NCI-H1092 treated with DMSO at 0.1 percent for 48 hours (cell line): ENCODE measurements at places on chromosomes 6 and 20.
A peak's percentile ranks its signal among the peaks of the same experiment; 100 is the strongest.

- no peak for DNase-seq
These were observed 141.3 kb upstream of the MYLIP start for GRCh38 chr6:15987569-15987968.

DNA sequence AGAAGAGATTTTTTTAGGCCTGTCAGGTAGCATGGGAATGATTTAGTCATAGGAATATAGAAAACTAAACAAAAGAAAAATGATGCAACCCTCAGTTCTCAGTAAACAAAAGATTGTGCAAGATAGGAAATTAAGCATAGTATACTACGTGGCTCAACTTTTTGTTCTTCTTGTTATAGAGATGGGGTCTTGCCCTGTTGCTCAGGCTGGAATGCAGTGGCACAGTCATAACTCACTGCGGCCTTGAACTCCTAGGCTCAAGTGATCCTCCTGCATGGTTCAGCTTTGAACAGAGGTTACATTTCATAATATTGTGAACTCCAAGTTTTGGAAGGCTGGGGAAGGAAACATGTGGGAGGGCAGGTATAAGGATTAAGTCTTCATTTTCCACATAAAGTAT is 28.5 kb downstream of the SLX4IP start:
- no peak for DNase-seq

- DNase-seq = no peak
These were observed 33.5 kb upstream of the CD93 start for GRCh38 chr20:23119456-23120216.

DNA sequence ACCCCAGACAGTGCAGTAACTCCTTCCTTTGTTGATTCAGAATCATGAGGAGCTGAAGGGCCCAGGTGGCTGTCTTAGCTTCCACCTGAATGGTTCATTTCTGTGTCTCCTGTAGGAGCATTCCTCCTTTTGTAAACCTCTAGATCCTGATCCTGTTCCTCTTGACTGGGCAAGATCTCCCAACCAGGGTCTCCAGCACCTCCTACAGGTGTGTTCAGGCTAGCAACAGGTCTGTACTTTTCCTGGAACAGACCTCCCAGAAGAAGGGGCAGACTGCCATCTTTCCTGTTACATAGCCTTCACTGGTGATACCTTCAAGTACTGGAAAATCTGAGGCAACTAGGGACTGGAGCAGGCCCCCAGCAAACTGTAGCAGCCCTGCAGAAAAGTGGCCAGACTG is 35.2 kb downstream of the HLA-B start:
- no peak for DNase-seq

DNA sequence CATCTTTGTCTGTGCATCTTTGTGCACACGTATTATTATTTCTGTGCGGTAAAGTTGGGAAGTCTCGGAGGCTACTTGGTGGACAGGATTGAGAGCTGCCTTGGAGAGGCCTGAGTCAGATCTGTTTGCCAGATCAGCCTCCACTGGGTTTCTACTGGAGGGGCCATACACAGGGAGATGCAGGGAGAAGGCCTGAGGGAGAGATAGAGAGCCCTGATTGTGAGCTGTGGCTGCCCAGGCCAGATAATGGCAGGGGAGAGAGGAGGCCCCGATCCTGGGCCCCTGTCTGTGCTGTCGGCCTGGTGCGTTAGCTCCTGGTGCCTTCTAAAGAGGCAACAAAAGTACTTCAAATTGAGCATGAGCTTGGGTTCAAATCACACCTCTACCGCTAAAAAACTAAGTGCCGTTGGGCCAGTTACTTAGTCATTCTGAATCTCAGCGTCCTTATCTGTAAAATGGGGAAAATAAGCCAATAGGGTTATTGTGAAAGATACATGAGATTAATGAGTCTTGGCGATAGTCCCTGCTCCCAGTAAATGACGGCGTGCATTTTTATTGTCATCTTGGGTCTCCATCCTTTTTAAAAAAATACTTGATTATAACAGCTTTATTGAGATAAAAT is 27.6 kb upstream of the ADA start:
- DNase-seq = no peak

GRCh38 chr6:157921685-157922367 is 59.8 kb upstream of the SYNJ2 start:
- no peak for DNase-seq

- no peak for DNase-seq
These were observed 32.5 kb upstream of the NKAIN2 start for GRCh38 chr6:123771126-123771525.

DNA sequence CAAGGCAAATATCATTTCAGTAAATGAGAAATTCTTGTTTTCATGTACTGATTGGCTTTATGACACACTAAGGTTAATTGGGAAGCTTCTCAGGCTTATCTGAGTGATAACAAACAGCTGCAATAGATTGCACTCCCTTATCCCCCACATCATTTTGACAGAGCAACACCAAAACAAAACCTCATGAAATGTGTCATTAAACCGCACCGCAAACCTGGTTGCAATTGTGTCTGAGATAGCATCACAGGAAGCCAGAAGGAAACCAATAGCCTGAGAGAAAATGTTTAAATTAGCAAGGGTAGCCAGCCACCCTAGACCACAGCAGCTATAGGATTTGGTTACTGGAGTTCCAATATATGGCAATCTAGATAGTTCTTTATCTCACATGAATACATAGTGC is 31.6 kb upstream of the LAMA4 start:
- no peak for DNase-seq

GRCh38 chr20:57849121-57849520 is 139.3 kb upstream of the PMEPA1 start:
- no peak for DNase-seq

- DNase-seq = no peak
These were observed 231.3 kb upstream of the FLRT3 start for GRCh38 chr20:14568701-14569100.

- DNase-seq = no peak
These were observed 56.9 kb downstream of the FAM217A start for GRCh38 chr6:4021854-4022695.

DNA sequence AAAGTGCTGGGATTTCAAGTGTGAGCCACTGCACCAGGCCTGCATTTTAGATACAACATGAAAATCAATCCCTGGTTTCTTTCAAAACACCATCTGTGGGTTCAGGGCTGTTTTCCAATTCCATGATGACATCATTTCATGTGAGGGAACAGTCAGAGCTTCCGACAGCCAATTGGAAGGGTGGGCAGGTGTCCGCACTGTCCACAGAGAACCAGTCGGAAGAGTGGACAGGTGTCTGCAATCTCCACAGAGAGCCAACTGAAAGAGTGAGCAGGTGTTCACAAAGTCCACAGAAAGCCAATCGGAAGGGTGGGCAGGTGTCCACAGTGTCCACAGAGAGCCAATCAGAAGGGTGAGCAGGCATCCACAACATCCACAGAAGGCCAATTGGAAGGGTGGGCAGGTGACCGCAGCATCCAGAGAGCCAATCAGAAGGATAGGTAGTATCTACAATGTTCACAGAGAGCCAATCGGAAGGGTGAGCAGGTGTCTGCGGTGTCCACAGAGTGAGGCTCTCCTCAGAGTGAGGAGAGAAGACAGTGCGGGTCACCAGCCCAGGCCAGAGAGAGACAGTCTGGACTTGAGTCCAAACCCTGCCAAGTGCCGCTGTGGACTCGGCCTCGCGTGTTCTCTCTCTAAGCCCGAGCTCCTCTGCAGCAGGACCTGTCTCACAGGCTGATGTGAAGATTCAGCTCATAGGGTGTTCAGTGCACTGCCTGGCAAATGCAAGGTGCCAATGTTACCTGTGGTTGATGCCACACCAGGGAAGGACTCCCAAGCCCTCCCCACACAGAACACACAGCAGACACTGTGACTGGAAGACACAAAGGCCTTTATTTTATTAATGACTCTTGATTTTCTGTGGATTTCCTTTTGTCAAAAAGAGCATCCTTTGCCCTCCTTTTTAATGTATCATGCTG is 57.3 kb downstream of the DLL1 start:
- DNase-seq = no peak

DNA sequence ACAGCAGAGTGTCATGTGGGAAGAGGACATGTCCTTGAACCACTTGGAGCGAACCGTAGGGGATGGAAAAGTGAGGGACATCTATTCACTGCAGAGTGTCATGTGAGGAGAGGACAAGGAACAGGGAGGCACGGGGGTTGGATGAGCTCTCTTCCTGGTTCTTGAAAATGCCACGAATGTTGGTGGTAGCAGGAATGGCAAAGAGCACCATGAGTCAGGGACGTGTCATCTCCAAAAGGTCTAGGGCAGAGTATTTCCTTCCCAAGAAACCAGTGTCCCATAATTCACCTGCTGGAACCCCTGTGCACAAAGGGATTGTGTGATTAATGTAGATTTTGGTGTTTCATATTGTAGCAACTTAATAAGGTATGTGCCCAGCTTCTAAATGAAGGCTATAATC is 136.8 kb downstream of the BFSP1 start:
- no peak for DNase-seq

DNA sequence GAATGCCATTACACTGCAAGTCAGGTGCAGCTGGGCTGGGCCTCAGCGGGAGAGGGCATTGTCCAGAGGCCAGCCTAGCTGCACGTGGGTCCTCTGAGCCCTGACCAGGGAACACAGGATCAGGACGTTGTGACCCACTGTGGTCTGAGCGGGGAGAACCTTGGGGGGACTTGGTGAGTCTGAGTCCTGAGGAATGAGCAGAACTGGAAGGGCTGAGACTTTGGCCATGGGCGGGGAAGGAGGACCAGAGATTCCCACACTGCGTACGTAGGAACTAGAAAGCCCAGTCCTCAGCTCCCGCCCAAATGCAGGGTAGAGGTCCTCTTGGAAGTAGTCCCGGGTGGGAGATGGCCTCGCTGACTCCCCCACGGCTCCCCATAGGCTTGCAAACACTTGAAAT is 42.5 kb downstream of the GABRR2 start:
- DNase-seq = no peak

DNA sequence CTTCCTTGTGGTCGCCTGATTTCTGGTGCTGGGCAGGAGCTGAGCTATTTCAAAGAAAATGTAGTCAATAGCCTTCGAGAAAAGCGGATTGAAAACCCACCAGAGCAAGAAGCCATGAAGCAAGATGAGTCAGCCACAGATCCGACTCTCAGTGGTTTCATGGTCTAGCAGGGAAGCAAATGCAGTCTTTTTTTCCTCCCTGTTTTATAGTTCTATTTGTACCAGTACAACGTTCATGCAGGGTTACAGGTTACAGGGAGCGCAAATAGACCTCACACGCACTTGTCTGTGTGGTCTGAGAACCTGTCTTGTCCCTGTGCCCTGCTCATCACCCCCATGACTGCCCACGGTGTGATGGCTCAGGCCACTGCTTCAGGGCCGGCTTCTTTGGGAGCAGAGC is 309.8 kb upstream of the SUPT3H start:
- no peak for DNase-seq

DNA sequence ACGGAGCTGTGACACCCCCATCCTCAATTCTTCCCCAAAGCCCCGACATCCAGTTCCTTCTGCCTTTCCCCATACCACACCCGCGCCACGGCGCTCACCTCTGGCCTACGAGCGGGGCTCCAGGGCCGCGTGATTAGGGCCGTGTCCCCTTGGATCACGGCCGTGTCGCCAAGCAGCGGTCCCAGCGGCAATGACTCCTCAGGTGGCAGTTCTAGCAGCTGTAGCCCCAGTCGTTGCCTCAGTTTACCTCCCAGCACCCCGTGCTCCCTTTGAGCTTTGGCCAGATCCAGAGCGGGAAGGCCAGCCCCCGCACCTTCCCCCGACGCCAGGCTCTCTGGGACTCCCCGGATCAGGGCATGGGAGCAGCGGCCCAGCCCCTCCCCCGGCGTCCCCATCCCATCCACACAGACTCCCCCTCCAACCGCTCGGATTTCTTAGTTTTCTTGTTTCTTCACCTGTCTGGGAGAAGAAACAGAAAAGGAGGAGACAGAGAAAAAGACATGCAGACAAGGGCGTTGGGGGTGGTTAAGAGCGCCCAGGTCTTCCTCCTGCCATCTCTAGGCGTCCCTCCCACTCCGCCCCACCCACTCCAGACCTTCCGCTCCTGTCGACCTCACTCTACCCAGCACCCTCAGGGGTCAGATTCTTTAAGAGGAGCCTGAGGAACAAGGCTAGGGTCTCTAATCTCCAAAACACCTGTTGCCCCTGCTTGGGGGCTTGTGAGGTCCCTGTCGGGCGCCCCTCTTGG is at the start of gene DDAH2:
Gene DDAH2, minus strand, starts transcription at position 533 of the 748 bp plus-strand sequence. Its CDS starts 138 bp downstream, at position 395.
- DNase-seq = no peak

DNA sequence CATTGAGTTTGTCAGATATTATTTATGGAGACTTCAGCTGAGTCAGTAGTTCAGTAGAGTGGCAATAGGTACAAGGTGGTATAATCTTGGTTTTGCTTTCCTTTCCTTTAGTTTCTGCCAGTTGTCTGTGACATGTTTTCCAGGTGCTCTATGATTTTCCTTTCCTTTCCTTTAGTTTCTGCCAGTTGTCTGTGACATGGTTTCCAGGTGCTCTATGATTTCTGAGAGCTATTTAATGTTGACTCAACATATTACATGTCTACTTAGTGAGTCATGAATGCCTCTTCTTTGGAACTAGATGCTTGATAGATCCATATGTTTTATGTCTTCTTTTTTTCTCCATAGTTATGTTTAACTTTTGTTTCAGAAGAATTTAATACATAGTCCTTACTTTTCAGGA is 186.4 kb upstream of the DEFB112 start:
- no peak for DNase-seq

GRCh38 chr6:90425161-90425641 is 128.6 kb upstream of the BACH2 start:
- no peak for DNase-seq

GRCh38 chr20:62136283-62137091 is 6.7 kb downstream of the PSMA7 start:
- peak; percentile 44 for DNase-seq

GRCh38 chr6:6569096-6569810 is 19.3 kb upstream of the LY86 start:
- no peak for DNase-seq

DNA sequence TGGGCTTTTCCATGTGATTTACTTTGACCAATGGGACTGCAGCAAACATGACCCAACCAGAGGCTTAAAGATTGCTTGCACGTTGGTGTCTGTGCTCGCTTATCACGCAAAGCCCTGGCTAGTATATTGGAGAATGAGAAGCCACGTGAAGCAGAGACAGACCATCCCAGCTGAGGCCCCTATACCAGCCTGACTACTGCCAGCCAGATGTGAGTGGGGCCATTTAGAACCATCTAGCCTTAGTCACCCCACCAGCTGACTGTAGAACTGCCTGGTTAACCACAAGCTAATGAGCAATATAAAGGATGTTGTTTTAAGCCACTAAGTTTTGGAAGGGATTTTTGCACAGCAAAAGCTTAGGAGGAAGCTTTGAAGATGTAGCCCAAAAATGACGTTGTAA is 74.5 kb downstream of the MACROD2 start:
- no peak for DNase-seq
